ENCODE measurements at places on chromosomes 3 and 15.

DNA sequence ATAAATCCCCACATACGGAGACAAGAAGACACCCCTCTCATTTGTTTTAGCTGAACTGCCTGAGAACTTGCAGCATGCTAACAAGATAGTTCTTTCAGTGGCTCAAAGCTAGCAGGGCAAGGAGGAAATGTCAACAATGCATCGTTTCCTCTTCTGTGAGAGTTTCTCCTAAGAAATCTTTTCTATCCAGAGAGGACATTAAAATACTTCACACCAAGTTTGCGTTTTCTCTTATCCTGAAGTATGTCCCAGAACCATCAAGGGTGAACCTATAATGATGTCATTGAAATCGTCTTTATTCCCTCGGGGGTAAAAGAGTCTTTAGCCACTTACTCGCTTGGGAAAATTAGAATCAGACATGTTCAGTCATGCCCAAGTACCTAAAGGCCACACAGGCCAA, 541.7 kb upstream of the MDFIC2 start:
- no peak for DNase-seq

GRCh38 chr15:96135166-96136093, 195.1 kb upstream of the NR2F2 start:
- DNase-seq = no peak

- no peak for DNase-seq
Observed at GRCh38 chr15:29208352-29208751, 61.3 kb downstream of the NSMCE3 start.

GRCh38 chr3:48410205-48411040, 19.5 kb downstream of the PLXNB1 start:
- DNase-seq = no peak

DNA sequence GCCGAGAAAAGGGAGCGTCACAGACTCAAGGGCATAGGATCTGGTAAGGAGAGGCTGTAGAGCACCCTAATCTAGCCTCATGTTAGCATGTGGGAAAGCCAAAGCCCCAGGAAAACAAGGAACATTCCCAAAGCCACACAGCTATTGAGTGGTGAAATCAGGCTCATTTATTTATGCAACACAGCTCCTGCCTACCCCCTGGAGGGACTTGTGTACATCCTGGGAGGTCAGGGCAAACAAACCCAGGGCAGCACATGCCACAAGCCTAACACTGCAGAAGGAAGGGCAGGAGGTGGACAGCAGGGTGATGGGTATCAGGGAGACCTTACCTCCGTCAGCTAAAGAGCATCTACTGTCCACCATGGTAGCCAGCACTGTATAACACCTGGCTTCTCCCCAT, 283.5 kb downstream of the RPLP1 start:
- DNase-seq = no peak

DNA sequence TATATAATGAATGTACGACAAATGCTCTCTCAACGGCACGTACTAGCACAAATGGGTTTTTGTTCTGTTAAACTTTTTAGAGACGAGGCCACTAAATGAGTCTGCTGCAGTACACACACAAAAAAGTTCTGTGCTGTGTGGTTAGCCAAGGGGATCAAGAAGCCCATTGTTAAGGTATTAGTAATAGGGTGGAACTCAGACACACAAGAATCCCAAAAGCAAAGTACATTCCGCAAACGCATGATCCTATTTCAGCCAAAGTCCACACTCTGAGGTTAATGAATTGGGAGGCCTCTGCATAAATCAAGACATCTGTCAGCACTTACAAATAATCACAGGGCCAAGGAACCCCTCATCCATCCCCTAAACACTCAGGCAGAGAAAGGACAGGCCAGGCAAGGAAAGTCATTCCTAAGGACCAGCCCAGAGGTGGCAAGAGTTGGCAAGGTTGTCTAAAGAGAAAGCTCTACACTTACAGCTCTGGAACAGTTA, 12.1 kb downstream of the OSBPL10 start:
- DNase-seq = no peak

GRCh38 chr3:87045473-87045872, 54.5 kb upstream of the VGLL3 start:
- DNase-seq = no peak
